ENCODE measurements at places on chromosomes 1 and 21. TPM values are rescaled to one million over a fixed set of nuclear protein-coding genes. Genes with fewer than 3 reads are reported as not detected.

- no peak for DNase-seq
Observed at GRCh38 chr1:58919959-58920321, 136.1 kb upstream of the JUN start.

DNA sequence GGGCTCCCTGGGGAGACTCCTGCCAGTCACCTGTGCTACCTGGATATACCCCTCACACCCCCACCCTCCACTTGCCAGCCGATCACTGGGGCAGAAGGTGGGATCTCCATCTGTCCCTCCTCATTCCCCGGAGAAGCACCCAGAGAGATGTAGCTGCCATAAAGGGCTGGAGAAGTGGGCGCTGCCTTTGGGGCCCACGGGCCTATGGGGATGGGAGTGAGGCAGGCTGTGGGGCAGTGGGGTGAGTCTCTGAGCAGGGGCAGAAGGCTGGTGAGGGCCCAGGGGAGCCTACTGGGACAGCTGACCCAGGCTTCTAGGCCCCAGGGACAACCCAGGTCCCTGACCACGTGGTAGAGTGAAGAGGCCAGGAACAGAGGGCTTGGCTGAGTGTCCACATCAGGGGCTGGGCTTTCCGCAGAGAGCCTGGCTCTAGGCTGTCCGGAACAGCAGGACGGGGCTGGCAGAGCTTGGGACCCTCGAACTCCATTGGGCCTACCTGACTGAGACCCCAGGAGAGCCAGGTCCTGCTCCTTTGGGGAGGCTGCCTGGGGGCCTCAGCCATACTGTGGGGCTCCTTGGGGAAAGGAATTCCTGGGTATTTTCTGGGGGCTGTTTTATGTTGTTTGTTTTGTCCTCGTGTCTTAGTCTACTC lies 205.9 kb upstream of the VAMP3 start:
- no peak for DNase-seq

GRCh38 chr21:34702341-34703170 lies 33.8 kb downstream of the CLIC6 start:
- DNase-seq: no peak

- DNase-seq: no peak
Observed at GRCh38 chr1:167634435-167634834, 4.4 kb downstream of the RCSD1 start.

BEND5 gene
- 6.7 TPM for total RNA-seq

- DNase-seq: peak; percentile 70
Observed at GRCh38 chr1:28172713-28173150, 3.8 kb downstream of the PTAFR start.

CD48 gene
- 327 TPM for total RNA-seq

MRPL39 gene
- total RNA-seq: 44.5 TPM

GRCh38 chr1:38512789-38513188 lies 346.8 kb downstream of the RRAGC start:
- no peak for DNase-seq

CRABP2 gene
- 1.3 TPM for total RNA-seq

DNA sequence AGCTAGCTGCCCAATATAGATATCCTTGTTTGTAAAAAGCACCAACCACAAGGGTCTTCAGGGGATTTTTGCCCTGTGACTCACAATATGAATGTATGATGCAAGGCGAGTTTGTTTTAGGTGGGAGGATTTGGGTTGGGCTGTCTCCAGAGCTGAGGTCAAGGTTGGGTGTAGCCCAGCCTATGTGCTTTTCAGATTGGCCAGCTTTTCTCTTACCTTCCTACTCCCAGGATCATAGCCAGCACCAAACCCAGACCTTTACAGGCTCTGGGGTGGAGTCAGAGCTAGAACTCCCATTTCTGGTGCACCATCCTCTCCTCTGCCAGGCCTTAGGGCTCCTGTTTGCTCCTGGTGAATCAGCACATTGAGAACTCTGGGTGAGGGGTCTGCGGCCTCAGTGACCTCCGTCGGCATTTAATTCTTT lies 55.6 kb upstream of the GCLM start:
- DNase-seq: no peak

PCAT6 gene
- total RNA-seq: not detected

CELA3B gene
- not detected for total RNA-seq

ARHGEF16 gene
- not detected for total RNA-seq

LBR gene
- 234 TPM for total RNA-seq

ICOSLG gene
- total RNA-seq: 2.0 TPM

AMPD1 gene
- not detected for total RNA-seq

GRCh38 chr1:1085171-1085841 lies 11.2 kb upstream of the RNF223 start:
- no peak for DNase-seq

DNA sequence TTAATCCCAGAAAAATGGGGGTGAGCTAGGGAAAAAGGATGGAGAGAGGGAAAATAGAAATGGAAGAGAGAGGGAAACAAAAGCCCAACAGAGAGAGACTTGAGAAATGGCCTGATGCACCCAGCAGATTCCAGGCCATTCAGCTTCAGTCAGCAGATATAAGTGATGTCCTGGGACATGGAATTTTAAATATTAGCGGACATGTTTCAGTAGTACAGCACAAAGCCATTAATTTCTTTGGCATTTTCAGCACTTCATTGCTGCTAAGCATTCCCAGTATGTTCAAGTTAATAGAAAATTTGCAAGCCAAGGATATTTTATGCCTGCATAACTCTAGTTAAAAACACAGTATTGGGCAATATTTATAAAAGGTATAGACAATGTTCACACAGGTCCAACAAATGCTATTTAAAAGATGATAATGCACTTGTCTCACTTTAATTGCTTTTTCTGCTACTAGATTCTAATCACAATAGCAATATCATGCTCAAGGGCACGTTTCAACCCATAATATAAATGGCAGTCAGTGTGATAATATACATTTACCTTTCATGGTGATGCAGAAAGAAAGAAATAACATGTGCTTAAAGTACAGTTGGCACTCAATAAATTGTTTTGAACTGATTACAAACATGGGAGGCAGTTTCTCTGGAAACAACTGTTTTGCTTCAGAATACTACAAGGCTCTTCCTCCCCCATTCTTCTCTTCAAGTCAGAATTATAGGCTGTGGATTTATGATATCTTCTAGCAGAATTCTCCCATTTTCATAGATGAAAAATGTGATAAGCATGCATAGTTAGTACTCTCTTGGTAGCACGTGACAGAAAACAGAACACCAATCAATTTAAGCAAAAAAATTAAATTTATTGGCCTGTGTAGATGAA lies 108.1 kb upstream of the MAGI3 start:
- no peak for DNase-seq

SLC35F3 gene
- total RNA-seq: 34.4 TPM

- DNase-seq: no peak
Observed at GRCh38 chr1:189149547-189150375, 1327.9 kb downstream of the BRINP3 start.

CD84 gene
- 15.4 TPM for total RNA-seq

DNA sequence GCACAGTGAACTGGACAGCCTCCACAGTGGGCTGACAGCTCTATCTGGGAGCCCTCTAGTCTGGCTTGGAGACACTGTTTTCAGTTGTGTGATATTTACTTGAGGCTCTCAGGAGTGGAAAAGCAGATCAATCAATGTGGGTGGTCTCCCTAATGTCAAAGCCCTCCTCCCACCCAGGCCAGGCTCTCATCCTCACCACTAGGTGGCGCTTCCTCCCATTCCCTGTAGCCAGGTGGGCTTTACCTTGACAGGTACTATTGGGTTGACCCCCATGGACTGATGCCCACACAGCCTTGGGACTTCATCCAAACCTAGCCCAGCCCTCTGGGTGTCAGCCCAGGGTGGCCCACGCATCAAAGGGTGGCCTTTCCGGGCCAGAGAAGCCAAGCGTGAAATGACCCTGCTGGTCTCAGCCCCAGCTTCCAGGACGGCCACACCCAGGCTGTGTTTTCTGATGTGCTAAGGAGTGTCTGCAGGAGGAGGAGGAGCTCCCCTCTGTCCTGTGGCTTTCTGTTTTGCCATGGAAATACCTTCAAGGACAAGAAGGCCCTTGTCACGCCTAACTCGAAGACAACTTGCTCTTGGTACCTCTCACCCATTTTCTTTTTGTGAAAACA lies 54.0 kb downstream of the CLIC6 start:
- DNase-seq: peak; percentile 32

FCGR3B gene
- total RNA-seq: not detected

GRCh38 chr21:45724345-45724961 lies 80.9 kb downstream of the PCBP3 start:
- DNase-seq: no peak

DNA sequence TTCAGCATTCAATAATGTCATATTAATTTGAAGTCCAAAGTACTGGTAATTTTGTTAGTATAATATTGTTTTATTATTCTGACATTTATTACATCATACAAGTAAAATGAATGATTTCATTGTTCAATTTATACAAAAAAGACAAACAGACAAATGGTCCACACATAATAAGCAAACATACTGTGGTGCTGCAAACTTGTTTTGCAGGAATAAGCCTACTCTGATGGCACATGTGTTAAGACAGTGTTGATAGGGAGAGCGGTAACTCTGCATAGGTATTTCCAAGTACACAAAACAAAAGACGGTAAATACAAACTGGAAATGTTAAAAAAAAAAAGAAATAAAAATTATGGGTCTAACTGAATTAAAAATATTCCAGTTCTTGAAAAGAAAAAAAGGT lies 59.7 kb upstream of the DPYD start:
- DNase-seq: no peak

DNA sequence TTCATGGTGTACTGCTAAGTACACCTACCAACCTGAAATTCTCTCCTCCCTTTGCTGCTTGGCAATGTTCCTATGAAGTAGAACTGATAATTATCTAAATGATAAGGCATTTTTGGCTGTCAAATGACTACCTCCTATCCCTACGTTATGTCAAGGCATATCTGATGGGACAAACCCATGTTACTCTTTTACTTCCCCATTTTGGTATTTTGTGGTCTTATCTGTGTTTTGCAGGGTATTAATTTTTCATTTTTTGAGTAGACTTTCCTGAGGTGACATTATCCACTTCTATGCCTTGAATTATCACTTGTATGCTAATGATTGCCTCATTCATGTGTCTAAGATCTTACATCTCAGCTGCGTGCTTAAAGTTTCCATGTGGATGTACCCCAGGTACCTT lies 499.6 kb upstream of the B3GALT2 start:
- DNase-seq: no peak

DNA sequence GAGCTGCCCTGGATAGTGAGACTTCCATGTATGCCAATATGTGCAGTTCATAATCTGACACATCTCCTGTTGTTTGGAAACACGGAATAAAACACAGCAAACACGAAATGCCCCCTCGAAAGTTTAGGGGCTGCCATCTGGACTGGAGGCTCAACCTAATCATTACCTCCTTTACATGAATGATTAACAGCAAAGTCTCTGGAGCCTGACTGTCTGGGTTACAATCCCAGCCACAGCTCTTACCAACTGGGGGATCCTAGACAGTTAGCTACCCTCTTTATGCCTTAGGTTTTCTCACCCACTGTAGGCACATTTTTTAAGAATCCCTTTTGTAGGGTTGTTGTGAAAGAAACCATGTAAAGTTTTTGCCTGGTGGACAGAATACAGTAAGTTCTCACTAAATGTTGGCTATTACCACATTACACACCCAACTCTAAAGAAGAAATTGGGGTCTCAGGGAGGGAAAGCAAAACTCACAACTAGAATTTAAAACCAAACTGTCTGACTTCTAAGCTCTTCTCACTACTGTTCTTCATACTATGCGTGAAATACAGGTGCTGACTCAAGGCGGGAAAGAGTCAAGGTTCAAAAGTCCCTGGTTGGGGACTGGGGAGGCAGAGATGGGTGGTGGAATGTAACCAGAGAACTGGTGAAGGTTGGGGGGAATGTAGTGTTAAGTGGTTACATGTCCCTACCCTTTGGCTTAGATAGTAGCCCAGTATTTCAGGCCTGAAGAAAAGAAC lies 24.2 kb downstream of the CYP4A22 start:
- DNase-seq: no peak

DNA sequence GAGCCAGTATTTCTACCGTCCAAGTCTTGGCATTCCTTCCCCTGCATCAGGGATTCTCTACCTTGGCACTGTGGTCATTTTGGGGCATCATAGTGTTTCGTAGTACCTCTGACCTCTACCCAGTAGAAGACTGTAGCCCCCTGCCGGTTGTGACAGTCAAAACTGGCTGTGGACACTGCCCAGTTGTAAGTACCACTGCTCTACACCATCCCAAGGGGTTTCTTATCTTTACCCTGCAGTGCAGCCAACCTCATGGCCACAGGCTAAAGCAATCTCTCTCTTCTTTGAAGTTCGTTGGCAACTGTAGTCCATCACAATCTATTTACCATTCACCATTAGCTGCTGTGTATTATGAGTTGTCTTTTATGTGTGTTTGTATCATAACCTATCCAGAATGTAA lies 29.3 kb upstream of the ERO1B start:
- no peak for DNase-seq

- no peak for DNase-seq
Observed at GRCh38 chr1:171210355-171210754, 25.3 kb downstream of the FMO2 start.

DNA sequence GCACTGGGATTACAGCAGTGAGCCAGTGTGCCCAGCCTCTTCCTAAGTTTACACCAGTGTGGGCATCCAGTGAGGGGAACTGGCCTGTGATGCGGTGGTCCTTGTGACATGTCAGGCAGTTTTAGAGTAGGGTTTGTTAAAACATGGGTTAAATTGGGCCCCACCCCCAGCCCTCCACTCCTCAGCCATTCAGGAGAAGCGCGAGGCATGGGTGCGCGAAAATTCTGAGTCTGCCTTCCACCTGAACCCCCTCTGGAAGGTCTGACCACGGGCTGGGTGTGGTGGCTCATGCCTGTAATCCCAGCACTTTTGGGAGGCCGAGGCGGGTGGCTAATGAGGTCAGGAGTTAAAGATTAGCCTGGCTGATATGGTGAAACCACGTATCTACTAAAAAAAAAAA lies 51.7 kb downstream of the SKI start:
- no peak for DNase-seq

RNF11 gene
- total RNA-seq: 29.0 TPM

- no peak for DNase-seq
Observed at GRCh38 chr1:205124726-205125125, 2.9 kb upstream of the RBBP5 start.

DNA sequence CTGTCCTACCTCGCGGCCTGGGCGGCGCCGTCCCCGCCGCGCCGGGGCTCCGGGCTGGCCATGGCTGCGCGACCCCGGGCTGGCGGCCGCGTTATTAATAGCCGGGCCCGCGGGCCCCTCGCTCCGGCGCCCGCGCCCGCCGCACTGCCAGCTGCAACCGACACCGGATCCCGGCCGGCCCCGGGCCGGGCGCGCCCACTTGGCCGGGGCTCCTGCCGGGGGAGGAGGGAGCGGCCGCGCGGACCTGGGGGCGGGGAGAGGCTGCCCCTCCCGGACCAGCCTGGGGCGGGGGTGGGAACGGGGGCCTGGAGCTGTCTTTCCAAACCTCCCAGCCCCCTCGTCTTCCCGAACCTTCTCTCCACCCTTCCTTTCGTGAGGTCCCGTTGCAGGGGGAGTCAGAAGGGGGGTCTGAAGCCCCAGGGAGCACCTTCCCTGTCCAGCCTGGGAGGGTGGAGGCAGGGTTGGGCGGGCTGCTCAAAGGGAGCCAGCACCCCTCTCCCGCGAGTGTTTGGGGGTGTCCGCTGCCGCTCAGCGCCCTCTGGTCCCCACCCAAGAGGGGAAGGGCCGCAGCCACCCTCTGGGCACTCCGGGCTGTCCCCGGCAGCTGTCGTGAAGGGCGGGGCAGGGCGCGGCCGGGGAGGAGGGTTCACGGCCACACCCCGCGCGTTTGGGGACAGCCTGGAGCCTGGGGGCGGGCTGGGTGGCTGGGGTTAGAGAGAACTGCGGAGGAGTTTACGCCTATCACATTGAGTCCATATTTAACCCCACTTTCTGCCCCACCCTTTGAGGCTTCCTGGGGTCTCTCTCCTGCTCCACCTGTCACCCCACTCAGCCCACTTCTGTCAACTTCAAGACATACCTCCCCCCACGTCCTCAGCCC lies at the start of gene SYNC:
Gene SYNC, minus strand, starts transcription at position 172 of the 880 bp plus-strand sequence. Its CDS starts 110 bp downstream, at position 62.
- peak; percentile 33 for DNase-seq

Measured in activated CD8-positive, alpha-beta T cell treated with anti-CD3 and anti-CD28 coated beads, Interleukin-2, amount 10 ng/mL, durations not matched to agents 7 days and 5 days (primary cell).